HepG2 (cell line): ENCODE measurements at places on chromosomes 4 and X. TPM values are rescaled to one million over a fixed set of nuclear protein-coding genes. Genes with fewer than 3 reads are reported as not detected.

Gene STATH
- not detected in 2 replicates for polyA plus RNA-seq

DNA sequence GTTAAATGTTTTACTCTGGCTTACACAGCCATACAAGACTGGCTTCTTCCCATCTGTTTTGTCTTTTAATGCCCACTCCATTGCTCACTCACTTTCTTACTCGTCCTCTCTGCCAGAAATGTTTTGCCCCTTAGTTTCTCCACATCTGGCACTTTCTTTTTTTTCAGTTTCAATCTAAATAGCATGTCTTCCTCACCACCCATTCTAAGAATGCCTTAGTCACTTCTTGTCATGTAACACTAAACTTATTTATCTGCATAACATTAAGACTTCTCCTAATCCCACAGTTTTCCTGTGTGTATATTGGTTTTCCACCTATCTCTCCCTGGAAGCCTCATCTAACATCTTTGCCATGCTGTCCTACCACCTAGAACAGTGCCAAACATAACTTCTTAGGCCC lies 119.3 kb downstream of the ADAMTS3 start:
- no peak for DNase-seq

Gene AFP
- 12,657 and 13,105 TPM in 2 replicates for polyA plus RNA-seq

DNA sequence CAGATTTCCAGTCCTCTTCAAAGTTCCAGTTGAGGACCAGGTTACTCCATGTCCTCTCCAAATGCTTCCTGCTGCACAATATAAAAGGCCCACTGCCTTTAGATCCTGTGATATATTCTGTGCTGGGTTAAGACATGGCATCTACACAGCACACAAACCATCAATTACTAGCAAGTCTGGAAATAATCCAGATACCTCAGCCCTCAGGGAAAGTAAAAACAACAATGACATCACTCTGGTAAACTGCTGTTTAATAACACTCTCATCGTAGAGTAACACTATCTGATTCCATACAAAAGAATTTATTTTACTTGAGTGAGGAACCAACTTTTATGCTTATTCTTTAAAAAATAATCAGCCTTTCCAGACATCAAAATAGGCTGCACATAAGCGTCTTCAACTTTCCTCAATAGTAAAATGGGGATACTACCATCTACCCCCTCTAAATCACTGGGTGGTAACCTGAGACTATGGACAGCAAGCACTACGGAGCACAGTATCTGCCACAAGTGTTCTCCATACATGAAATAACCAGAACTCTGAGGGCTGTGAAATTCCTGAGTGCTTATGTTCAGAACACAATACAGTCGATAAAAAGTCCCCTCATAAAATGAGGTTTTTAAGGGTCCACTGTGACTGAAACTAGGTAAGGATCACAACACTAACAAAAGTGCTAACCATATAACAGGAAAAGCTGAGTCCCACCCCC lies 53.4 kb downstream of the ABCG2 start:
- no peak for DNase-seq

GRCh38 chr4:53321151-53321983 lies 44.5 kb downstream of the SCFD2 start:
- no peak for DNase-seq

GRCh38 chrX:72569786-72570185 lies 2.9 kb downstream of the HDAC8 start:
- DNase-seq, result no peak

GRCh38 chr4:184897895-184898294 lies 72.1 kb upstream of the ACSL1 start:
- DNase-seq, result no peak

- DNase-seq, result no peak
These were observed 341.4 kb upstream of the NOCT start for GRCh38 chr4:138674209-138674608.
